ENCODE measurements at places on chromosomes 1 and 21. TPM values are rescaled to one million over a fixed set of nuclear protein-coding genes. Genes with fewer than 3 reads are reported as not detected.

Gene TNFRSF9
- 0.11 TPM for polyA plus RNA-seq

Gene TRIM67
- polyA plus RNA-seq, result 0.06 TPM

Gene GNPAT
- polyA plus RNA-seq, result 61.4 TPM

Gene LCE1C
- not detected for polyA plus RNA-seq

Gene PDE4B
- 8.3 TPM for polyA plus RNA-seq

Gene CAPN8
- 1.4 TPM for polyA plus RNA-seq

Gene ATF3
- 33.9 TPM for polyA plus RNA-seq

Gene SH3D21
- polyA plus RNA-seq, result 26.0 TPM

Gene OR10Z1
- 0.06 TPM for polyA plus RNA-seq

Gene APP
- 870 TPM for polyA plus RNA-seq

Gene LCE1B
- polyA plus RNA-seq, result not detected

Gene ZNF648
- polyA plus RNA-seq, result 0.36 TPM

Gene FMO1
- polyA plus RNA-seq, result 170 TPM

Gene TP53BP2
- 50.7 TPM for polyA plus RNA-seq
